ENCODE measurements at places on chromosomes 11 and 22.

GRCh38 chr11:117691516-117691915 lies 105.5 kb downstream of the DSCAML1 start:
- DNase-seq, result no peak

DNA sequence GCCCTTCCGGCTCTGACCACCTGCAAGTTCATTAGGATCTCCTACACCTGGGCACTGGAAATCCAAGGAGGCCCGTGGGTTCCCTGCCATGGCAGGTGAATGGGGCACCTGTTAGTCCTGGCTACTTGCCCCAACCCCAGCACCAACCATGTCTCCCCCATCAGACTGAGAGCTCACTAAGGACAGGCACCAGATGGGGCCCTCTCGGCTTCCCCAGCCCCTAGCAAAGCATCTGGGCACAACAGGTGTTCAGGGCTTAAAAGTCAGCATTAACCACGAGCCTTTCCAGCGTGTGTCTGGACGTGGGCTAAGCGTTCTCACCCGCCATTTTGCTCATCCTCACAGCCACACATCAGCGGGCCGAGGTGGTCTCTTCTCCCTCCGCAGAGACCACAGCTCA lies 2.2 kb downstream of the SULT4A1 start:
- DNase-seq, result no peak

- DNase-seq, result no peak
Observed at GRCh38 chr11:12602421-12602820, 71.8 kb upstream of the TEAD1 start.

DNA sequence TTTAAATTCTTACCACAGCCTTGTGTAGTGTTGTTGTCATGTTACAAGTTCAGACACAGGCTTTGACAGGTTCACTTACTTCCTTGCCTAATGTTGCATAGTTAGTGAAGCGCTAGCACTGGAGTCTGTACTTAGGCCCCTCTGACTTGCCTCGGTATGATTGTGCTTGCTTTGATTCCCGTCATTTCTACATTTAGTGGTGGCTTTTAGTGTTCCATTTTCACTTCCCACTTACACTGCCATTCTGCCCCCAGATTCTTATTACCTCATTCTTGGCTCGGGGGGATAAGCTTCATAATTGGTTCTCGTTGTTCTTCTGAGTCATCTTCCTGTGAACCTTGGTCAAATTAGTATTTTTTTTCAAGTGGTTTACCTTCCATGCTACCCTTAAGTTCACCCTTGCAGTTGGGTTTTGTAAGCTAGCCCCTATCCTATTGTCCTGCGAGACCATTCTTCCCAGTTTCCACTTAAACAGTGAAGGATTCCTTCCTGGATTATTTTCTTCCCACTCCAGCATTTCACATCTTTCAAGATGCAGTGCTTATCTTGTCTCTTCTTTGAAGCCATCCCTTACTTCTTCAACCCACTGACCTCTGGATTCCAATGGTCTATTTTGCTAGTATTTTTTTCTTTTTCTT lies 68.7 kb downstream of the DDX10 start:
- DNase-seq, result peak; percentile 78

DNA sequence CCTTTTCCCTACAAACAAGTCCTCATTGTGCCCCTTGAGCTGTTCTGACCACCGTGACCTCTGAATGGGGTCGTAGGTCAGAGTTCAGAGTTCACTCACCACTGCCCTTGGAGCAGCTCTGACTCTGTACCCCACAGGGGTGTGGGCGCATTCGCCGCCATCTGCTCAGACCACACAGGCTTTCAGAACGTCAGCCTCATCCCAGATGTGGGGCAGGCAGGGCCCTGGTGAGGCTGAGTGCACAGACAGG lies 14.8 kb upstream of the MUC5B start:
- no peak for DNase-seq

- DNase-seq, result no peak
Observed at GRCh38 chr11:27651711-27652110, 48.5 kb downstream of the BDNF start.

DNA sequence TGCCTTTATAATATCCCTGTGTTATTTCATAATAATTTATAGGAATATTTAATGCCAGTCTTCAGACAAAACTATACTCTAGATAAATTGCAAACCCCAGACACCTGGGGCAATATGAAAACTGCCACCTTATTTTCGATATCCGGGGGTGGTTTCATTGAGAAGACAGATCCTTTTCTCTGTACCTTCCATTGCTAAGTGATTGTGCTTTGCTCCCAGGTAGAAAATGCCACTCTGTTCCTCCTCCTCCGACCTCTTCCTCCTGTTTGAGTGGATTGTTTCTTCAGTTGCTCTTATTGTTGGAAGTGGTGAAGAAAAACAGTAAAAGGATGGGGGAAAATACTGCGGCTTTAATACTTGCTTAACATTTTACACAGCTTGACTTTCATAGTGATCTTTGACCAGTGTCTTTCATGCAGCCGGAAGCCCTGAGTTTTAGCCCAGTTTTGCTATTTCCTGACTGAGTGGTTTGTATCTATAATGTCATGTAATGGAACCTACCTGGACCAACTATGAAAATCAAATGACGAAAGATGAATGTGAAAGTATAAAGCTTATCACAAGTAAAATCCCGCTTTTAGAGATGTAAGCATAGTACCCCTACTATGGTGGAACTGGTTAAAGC lies 5.6 kb upstream of the GRIK4 start:
- no peak for DNase-seq

- DNase-seq, result peak; percentile 39
Observed at GRCh38 chr22:44181912-44182587, 1.3 kb downstream of the PARVG start.

- no peak for DNase-seq
Observed at GRCh38 chr11:122186439-122187080, 70.5 kb upstream of the BLID start.

GRCh38 chr11:33700063-33700501 lies 544 bp downstream of the C11orf91 start:
- no peak for DNase-seq

DNA sequence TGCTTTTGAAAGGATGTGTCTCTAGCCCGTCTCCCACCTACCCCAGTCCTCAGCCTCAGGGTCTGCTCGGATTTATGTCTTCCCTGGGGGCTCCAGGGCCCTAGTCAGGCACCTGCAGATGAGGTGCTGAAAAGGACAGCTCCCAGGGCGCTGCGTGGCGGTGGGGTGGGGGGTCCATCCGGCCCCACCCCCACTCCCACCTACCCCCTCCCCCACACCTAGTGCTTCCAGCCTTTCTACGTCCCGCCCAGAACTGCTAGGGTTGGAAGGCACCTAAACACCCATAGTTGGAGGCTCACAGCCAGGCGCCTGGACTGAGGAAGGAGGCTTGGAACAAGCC lies 1.4 kb upstream of the ROBO3 start:
- no peak for DNase-seq

DNA sequence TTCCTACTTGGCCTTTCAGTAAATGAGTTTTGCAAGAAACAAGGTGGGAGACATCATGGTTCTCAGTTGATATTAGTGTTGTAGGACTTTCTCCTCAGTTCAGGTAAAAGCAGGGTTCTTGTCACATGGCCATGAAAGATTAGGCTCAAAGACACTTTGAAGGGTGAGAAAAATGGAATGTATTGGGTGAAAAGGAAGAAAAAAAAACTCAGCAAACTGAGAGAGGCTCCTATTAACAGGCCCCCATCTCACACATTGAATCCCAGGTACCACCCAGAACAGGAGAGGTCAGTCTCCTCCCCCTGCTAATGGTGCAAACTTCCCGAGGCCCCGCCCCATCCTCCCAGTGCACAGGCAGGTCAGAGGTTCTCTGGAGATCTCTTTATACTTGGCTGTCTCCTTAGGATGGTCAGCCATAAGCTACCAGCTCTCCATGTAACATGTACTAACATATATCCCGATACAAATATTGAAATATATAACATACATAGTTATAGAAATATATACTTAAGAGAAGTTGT lies 62.2 kb downstream of the MICAL2 start:
- DNase-seq, result no peak

DNA sequence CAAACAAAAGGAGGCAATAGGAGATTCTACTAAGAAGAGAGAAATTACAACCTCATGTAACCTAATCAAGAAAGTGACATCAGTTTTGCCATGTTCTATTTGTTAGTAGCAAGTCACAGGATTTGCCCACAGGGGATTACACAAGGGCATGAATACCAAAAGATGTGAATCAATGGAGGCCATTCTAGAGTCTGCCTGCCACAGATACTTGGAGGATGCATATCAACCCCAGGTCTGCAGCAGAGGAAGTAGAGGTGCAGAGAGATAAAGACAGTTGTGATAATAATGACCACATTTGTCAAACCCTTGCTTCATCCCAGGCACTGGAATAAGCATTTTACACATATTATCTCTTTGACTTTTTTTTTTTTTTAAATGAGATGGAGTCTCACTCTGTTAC lies 2.4 kb upstream of the ASCC2 start:
- DNase-seq, result no peak

- DNase-seq, result no peak
Observed at GRCh38 chr22:42913874-42914510, 56.9 kb upstream of the ARFGAP3 start.

- no peak for DNase-seq
Observed at GRCh38 chr22:45082795-45083194, 73.0 kb upstream of the PHF21B start.

DNA sequence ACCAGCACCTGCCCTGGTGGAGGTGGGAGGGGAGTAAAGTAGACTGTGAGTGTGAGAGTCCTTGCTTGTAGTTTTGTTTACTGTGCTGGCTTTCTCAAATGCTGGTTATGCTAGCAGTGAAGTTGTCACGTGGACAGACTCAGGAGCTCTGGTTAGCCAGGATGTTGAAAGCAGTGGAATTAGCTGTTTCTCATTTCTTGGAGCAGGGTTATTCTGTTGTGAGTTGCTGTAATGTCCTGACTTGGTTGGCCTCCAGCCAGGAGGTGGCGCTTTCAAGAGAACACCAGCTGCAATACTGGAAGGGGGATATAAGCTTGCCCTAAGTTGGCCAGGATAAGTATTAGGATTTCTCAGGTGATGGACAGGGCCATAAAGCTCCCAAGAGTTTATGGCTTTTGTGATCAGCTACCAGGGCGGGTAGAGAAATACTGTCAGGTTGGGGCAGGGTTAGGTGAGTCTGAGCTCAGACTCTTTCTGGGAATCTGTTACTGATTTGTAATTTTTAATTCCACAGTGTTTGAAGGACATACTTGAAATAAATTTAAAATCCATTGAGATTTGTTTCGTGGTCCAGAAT lies 13.7 kb downstream of the CYP2D6 start:
- DNase-seq, result no peak

DNA sequence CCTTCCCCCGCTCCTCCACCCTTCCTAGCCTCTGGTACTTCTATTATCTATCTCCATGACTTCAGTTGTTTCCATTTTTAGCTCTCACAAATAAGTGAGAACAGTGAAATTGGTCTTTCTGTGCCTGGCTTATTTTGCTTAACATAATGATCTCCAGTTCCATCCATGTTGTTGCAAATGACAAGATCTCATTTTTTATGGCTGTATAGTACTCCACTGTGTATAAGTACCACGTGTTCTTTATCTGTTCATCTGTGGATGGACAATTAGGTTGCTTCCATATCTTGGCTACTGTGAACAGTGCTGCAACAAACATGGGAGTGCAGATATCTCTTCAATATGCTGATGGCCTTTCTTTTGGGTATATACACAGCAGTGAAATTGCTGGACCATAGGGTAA lies 6.9 kb upstream of the ABCC8 start:
- DNase-seq, result no peak

DNA sequence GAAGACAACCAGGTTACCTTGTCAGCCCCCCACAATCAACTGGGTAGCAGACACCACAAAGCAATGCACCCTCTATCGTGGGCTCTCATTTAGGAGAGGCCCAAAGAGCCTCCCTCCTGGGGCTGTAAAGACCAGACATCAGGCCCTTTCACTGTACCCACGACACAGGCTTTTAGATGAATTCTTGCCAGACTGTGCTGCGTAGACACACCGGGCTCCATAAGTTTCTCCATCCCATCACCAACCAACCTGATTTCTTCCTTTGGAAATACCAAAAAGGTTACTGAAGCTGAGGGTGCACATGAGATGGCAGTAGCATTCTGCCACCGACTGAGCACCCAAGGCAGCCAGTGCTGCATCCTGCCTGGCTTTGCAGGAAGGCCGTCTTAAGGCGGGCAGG lies 46.4 kb upstream of the SLC25A1 start:
- no peak for DNase-seq

DNA sequence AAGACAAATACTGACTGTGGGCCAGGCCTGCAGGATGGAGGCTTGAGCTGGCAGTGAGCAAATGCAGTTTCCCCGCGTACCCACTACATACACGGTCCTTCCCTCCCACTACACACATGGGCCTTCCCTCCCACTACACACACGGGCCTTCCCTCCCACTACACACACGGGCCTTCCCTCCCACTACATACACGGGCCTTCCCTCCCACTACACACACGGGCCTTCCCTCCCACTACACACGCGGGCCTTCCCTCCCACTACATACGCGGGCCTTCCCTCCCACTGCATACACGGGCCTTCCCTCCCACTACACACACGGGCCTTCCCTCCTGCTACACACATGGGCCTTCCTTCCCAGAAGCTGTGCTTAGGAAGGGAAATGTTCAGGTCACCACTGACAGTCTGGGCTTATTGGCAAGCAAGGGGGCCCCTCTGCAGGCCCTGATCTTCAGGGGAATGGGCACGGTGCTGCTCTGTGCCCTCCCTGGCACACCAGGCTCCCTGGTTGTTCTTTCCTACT lies 10.8 kb downstream of the DNAL4 start:
- DNase-seq, result no peak

DNA sequence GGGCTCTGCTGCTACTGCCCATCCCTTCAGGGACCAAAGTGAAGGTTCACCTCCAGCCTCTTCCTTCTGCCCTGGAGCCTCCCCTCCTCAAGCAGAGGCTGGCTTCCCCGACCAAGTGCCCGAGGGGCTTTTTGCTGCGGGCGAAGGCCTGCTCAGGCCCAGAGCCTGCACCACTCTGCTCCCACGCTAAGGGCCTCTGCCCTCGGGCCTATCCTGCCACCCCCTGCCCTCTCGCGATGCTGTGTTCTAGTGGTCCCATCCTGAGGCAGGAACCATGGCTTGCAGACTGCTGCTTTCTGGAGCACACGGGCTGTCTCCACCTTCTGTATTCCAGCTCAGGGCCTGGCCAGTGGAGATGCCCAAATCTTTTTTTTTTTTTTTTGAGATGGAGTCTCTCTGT lies 8.9 kb upstream of the TNFRSF13C start:
- DNase-seq, result peak; percentile 57

- no peak for DNase-seq
Observed at GRCh38 chr11:103257360-103257759, 148.1 kb downstream of the DYNC2H1 start.

GRCh38 chr11:126329644-126330211 lies 25.8 kb upstream of the ST3GAL4 start:
- no peak for DNase-seq

- DNase-seq, result no peak
Observed at GRCh38 chr22:20256551-20257211, 11.4 kb downstream of the RTN4R start.

Measured in GM06990 (cell line).